ENCODE measurements at places on chromosomes 1 and 21.
A peak's percentile ranks its signal among the peaks of the same experiment; 100 is the strongest.

DNA sequence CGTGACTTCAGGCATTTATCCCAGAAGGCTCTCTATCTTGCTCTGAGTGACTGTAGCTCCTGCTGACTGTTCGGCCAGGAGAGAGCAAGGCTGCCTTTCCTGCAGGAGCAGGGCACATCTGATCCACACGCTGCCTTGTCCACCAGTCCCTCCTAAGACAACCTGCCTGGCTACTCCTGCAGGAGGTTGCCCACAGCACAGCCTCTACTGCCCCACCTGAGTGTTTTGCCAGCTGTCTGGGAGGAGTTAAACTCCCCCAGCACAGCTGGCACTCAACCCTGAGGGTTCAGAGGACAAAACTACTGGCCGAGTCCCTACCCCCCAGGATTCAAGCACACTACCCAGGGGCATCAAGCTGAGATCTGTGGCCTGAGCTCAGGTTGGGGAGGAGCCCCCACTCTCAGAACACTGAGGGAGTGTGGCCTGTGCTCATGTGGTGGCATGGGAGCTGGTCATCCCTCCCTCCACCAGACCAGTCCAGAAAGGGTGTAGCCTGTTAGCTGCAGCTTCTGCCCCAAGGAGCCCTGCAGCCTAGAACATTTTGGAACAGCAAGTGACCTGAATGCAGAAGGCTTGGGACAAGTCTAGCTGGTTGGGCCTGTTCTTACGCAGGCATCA is 237.3 kb downstream of the SLC44A5 start:
- no peak for DNase-seq

GRCh38 chr1:158035976-158036583 is 42.6 kb downstream of the KIRREL1 start:
- no peak for DNase-seq

DNA sequence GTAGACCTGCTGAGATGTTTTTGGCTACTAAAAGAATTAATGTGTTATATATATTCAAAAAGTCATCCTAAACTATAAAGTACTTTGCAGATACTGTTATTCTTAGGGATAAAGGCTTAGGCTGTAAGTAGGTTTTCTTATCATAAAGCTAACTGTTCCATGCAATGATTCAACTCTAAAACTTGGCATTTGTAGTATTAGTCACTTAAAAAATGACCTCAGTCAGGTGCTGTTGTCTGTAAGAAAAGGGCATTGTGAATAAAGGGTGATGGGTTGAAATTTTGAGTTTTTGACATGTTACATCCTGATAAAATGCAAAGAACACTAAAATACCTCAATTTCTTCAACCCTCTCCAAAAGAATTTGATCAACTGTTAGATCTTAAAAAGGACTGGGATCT is 32.9 kb downstream of the ADCY10 start:
- DNase-seq = no peak

DNA sequence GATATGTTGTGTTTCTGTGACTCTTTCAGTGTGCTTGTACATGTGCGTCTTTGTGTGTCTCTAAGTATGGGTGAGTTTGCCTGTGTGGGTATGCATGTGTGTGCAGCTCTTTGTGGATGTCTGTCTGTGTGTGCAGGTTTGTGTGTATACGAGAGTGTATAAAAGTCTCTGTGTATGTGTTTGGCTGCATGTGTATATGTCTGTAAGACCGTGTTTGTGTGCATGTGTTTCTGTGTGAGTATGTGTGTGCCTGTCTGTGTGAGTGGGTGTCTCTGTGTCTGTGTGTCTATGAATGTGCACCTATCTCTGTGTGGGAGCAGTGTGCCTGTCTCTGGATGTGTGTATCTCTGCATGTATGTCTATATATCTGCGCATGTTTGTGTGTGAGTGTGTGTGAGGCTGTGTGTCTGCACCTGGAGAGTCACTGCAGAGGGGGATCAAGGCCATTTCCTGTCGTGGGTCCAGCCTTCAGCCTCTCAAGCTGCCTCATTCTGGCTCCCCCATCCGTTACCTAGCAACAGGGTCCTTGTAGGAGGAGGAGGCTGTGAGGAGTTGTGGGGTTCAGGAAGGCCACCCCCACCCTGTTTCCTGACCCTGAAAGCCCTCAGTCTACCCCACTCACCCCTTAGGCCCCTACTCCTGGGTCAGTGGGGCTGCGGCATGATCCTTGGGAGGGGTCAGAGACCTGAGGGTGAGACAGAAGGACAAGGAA is 10.4 kb downstream of the FGR start:
- no peak for DNase-seq

GRCh38 chr1:230249695-230250480 is 176.2 kb downstream of the PGBD5 start:
- DNase-seq = no peak

- DNase-seq = no peak
Measured at GRCh38 chr1:29114654-29115053, 9.0 kb downstream of the TMEM200B start.

GRCh38 chr1:60059468-60059867 is 14.1 kb downstream of the C1orf87 start:
- no peak for DNase-seq

GRCh38 chr1:3777078-3777547 is 4.6 kb downstream of the SMIM1 start:
- DNase-seq = no peak

DNA sequence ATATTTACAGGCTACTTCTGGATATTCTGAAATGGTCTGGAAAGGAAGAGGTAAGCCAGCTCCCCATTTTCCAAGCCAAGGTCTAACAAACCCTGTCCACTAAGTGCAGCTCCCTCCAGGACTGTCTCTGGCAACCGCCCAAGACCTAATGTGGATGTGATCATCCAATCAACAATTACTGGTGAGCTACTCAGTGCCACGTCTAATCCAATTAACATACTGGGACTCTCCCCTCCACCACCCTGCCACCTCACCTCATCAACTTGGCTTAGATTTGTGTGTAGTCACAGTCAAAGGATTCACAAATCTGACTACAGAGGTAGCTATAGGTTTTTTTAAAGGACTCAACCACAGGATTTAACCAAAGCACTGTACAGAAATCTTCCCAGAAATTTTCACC is 25.4 kb upstream of the S100A7 start:
- DNase-seq = no peak

GRCh38 chr1:87684713-87685205 is 356.1 kb downstream of the LMO4 start:
- DNase-seq = no peak

GRCh38 chr21:40386294-40386911 is 460.6 kb downstream of the DSCAM start:
- DNase-seq = peak; percentile 15

- no peak for DNase-seq
Measured at GRCh38 chr1:96020378-96020777, 701.2 kb upstream of the PTBP2 start.

- no peak for DNase-seq
Measured at GRCh38 chr1:60813071-60813470, 269.3 kb upstream of the NFIA start.

- peak; percentile 60 for DNase-seq
Measured at GRCh38 chr1:208238710-208239472, 5.3 kb downstream of the PLXNA2 start.

DNA sequence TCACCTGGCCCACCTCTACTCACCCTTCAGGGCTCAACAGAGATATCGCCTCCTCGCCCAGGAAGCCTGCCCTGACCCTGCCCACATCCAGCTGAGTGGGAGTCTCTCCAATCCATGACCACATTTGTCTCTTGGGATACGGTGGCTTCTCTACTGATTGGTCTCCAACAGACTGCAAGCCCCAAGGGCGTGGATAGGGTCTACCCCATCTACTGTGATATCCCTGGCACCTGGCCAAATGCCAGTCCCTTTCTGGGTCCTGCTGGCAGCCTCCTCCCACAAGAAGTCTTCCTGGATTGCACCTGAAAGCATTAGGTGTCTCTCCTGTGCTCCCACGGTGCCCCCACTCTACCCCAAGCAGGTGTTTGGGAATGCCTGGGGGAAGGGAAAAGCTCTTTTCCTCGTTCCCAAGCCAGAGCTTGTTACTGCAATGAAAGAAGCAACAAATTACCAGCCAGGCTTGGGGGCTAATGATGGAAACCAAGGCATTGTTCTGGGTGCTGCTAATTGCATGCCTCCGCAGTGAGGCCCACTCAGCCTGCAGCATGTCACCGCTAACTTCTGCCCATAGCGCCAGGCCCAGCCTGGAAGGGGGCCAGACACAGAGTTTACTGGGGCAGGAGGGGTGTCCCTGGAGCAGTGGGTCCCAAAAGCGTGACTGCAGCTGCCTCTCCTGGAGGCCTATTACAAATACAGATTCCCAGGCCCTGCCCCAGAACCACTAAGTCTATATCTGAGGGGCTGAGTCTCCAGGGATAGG is 90.7 kb upstream of the IFFO2 start:
- DNase-seq = no peak

GRCh38 chr21:45972716-45973474 is 8.7 kb upstream of the COL6A1 start:
- DNase-seq = no peak

GRCh38 chr21:34878501-34878900 is 170.6 kb downstream of the RUNX1 start:
- no peak for DNase-seq

DNA sequence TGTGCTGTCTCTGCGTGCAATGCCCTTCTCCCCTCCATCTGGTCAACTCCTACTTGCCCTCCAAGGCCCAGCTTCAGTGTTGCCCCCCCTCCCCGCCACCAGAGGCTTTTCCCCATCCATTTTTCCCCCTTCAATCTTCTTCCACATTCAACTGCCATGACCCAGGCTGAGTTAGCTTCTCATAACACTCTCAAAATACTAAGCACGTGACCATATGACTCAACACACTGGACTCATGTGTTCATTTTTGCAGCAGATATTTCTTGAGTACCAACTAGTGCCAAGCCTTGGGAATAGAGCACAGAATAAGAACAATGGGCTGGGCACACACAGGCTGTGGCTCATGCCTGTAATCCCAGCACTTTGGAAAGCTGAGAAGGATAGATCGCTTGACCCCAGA is 132.1 kb downstream of the IGSF21 start:
- DNase-seq = no peak

GRCh38 chr1:113734357-113735055 is 24.8 kb downstream of the PHTF1 start:
- no peak for DNase-seq

DNA sequence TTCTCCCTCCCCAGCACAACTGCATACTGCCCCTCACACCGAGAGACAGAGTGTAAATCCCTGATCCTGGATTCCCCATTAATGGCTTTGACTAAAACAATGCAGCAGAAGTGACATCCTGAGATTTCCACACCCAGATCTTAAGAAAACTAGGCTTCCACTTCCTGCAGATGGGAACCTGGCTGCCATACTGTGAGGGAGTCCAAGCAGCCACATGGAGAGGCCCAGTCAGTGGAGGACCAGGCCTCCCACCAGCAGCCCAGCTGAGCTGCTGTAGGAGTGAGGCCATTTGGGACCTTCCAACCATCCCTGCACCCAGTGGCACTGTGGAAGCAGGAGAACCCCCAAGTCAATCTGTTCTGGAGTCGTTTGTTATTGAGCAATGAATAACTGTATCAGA is 120.6 kb downstream of the CRYAA start:
- DNase-seq = no peak

DNA sequence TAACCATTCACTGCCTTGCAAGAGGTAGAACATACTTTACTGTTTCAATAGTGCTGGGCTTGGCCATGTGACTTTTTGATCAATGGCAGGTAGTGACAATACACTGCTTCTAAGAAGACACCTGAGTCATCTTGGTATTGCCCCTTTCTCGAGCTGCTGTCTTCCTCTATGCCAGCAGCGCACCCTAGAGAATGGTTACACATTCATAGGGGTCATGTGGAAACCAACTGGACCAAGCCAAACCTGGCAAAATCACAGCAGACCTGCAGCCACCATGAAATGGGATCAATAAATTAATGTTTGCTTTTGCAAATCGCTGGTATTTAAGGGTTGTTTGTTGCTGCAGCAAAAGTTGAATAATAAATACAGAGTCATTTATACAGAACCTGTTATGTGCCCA is 122.3 kb downstream of the GRIK1 start:
- no peak for DNase-seq

DNA sequence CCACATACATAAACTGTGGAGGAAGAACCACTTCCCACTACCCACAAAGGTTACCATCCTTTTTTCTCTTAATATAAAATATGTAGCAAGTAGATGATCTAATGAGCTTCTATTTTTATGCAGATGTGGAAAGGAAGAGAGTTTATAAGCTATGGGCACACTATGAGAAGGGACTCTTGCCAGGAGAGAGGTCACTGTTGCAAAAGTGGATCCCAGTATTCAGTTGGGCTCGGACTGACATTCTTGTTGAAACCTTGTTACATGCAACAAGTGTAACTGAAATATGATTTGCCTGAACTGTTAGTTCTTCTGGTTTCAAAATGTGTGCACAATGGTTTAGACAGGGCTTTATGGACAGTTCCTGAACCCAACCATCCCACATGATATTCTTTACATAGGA is 397.4 kb upstream of the PKN2 start:
- no peak for DNase-seq

DNA sequence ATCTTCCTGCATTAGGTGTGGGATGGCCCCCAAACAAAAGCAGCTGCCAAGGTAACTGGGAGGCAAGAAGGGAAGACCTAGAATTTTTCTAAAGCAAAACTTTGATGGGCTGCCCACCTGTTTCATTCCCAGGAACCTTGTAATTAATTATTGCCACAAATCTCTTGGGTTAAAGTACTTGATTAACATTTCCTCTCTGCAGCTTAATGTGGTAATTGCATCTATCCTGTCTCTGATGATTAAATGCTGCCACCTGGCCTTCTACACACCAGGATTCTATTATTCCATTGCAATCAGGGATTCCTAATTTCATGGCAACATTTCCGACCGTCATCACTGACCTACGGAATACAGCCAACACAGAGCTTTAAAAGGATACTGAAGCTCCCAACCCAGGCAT is 68.3 kb upstream of the RC3H1 start:
- DNase-seq = no peak

DNA sequence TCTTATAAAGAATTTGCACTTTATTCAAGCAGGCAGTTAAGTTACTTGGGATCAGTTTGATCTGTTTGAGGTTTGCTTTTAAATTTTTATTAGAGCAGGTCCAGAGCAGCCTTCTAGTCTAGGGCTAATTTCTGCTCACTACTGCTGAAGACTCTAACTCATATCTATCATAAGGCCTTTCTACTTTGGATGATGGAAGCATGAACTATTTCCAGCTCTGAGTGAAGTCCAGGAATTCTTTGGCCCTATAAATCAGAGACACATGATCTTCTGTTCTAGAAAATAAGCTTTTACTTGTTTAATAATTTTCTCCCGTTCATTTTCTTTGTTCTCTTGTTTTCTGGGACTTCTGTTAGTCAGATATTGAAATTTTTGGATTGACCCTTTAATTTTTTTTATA is 14.7 kb downstream of the NIBAN1 start:
- no peak for DNase-seq

GRCh38 chr1:156488566-156489165 is 11.9 kb downstream of the MEF2D start:
- no peak for DNase-seq

DNA sequence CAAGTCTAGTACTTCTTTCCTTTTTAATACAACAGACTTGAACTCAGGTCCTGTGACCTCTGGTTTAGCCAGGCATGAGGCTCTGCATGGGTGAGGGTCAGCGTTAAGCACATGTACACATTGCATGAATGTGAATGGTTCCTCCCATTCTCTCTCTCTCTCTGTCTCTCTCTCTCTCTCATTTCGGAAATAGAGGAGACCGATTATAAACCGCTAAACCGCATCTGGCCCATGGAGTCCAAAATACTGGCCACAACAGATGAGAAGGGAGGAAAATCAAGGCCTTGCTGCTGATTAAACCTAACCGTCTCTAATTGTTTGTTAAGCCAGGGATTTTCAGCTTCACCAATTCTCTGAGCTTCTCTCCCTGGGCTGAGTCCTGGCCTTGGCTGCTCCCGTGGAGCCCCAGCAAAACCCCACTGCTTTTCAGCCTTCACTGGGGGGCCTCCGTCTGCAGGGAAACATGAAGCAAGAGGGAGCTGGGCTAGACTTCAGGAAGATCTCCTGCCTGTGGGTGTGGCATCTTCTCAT is 6.6 kb downstream of the RSPO1 start:
- no peak for DNase-seq

All from SK-N-DZ (cell line).